Activated CD4-positive, alpha-beta memory T cell treated with anti-CD3 and anti-CD28 coated beads, Interleukin-2, amount 10 ng/mL, durations not matched to agents 7 days and 5 days (primary cell): ENCODE measurements at places on chromosomes 1 and 21. TPM values are rescaled to one million over a fixed set of nuclear protein-coding genes. Genes with fewer than 3 reads are reported as not detected.

Gene TMEM52
- not detected for total RNA-seq

Gene PTPN22
- total RNA-seq: 81.1 TPM

Gene TRABD2B
- not detected for total RNA-seq

DNA sequence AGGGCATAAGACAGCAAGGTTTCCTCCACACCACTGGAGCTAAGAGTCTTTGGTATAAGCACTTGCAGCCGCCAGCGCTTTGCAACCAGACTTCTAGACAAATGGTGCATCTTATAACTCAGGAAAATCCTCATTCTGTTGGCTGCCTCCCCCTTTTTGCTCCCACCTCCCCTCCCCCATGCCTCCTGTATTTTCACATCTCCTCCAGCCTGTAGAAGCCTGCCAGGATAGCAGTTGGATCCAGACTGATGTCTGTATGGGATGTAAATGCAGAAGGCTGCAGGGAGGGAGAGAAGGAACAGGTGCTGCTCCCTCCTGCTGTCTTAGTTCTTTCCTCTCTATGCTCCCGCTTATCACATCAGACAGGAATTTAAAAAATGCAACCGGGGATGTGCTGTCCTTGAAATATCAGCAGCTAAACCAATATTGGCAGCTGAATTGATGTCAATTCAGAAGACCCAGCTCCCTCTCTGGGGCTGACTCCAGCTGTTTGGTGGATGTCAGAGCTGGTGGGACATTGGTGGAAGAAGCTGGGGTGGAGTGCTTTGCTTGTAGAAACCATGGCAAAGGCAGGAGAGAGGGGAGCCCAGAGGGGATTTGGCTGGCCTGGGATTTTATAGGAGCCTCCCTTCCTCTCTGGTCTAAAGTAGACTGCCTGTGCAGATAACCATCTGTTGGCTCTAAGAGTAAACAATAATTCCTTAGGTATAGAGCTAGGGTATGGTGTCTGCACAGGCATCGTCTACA, 53.5 kb downstream of the NFASC start:
- no peak overlapping the region for H3K4me3 ChIP-seq
- H3K27me3 ChIP-seq: peaks cover 15% of the 10 kb centered on the region
- no peak for DNase-seq
- no peaks in the 10 kb centered on the region for H3K36me3 ChIP-seq
- H3K4me1 ChIP-seq: no peaks in the 10 kb centered on the region

DNA sequence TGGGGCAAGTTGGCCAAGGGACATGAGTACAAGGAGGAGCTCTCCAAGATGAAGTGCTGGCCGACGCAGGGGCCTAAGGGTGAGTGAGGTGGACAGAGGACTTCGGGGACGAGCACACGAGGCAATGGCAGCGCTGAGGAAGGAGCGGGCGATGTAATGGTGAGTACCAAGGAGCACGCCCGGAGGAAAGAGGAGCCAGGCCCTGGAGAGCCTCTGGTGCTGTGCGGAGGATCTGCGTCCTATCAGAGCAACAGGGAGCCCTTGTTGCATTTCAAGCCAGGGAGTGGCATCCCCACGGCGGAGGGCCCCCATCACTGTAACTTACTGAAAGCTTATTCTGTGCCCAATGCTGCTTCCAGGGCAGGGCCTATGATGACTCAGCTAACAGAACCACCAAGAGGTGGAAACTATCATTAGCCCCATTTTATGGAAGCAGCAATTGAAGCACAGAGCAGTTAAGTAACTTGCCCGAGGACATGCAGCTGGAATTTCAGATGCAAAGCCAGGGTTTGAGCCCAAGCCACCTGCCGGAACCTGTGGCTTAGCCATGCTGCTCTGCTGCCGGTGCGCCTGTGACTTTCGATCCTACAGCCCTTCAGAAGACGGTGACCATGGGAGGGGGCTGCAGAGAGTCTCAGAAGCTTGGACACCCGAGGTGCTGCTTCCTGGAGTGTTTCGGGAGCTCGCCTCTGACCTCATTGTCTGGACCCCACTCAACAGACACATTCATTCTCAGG, 17.6 kb upstream of the AJAP1 start:
- no peak overlapping the region for H3K4me3 ChIP-seq
- H3K27ac ChIP-seq: no peak overlapping the region
- no peaks in the 10 kb centered on the region for H3K4me1 ChIP-seq
- peaks cover 6% of the 10 kb centered on the region for H3K27me3 ChIP-seq
- no peaks in the 10 kb centered on the region for H3K36me3 ChIP-seq
- no peak for DNase-seq

GRCh38 chr1:205576805-205577761, 54.7 kb downstream of the ELK4 start:
- H3K36me3 ChIP-seq: no peaks in the 10 kb centered on the region
- peaks cover 16% of the 10 kb centered on the region for H3K27me3 ChIP-seq
- H3K4me1 ChIP-seq: no peaks in the 10 kb centered on the region
- no peak overlapping the region for H3K4me3 ChIP-seq
